Kidney (tissue), 22 donors: ENCODE measurements at places on chromosomes 2 and 18. TPM values are rescaled to one million over a fixed set of nuclear protein-coding genes. Genes with fewer than 3 reads are reported as not detected.

CNNM3 gene
- total RNA-seq, result 26.1 TPM

- DNase-seq, result no peak
Measured at GRCh38 chr2:105820691-105821090, 76.0 kb downstream of the NCK2 start.

DNA sequence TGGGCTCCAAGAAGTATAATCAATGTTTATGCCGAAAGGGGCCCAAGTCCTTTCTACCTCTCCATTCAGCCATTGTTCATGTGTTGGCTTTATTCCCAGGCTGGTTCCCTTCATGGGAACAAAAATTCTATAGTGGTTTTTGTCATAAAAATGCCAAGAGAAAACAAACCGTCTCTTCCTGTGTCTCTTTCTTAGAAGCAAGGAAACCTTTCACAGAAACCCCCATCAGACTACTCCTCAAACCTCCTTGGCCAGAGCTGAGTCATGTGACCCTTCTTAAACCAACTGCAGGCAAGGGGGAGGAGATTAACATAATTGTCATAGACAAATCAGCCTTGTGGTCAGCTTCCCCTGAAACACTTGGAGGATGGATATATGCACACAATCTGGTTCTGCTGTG, 75.1 kb upstream of the TANK start:
- DNase-seq, result no peak

RUFY4 gene
- 0.69 TPM for total RNA-seq

DNA sequence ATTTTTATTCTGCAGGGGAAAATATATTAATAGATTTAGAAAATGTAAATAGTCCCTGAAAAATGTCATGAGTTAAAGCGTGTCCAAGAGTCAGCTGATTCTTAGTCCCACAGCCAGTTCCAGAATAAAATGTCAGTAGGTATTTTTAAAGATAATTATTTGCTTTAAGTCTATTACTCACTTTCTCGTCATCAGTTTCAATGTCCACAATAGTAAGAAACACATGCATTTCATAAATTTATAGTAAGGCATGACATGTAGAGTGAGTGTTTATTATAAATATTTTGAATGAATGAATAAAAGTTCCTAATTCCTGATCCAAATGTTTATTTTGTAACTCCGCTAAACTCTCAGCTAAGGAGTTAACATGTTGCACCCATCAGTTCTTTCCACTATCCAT, 1044.0 kb upstream of the PIK3C3 start:
- DNase-seq, result no peak

DNA sequence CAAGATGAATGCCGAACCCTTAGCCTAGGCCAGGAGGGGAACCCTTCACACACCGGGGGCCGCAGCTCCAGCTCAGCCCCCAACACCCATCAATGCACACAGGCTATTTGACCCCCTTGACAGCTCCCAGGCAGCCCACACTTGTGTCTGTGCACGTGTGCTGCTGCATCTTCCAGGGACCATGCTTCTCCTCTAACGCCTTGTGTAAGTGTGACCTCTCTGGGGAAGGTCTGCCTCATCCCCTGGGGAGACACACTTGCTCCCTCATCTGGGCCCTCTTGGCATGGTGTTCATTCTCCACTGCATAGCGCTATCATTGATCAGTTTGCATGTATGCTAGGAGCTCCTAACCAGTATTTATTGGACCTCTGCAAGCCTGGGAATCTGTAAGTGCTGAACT, 120.0 kb upstream of the FHL2 start:
- no peak for DNase-seq
